ENCODE measurements at places on chromosomes 7 and 10.
A peak's percentile ranks its signal among the peaks of the same experiment; 100 is the strongest.

GRCh38 chr7:963236-964078, 9.0 kb upstream of the ADAP1 start:
- DNase-seq, result no peak

GRCh38 chr7:105164751-105165150, 150.7 kb downstream of the KMT2E start:
- no peak for DNase-seq

GRCh38 chr10:101569622-101570427, 18.2 kb downstream of the POLL start:
- DNase-seq, result peak; percentile 15

DNA sequence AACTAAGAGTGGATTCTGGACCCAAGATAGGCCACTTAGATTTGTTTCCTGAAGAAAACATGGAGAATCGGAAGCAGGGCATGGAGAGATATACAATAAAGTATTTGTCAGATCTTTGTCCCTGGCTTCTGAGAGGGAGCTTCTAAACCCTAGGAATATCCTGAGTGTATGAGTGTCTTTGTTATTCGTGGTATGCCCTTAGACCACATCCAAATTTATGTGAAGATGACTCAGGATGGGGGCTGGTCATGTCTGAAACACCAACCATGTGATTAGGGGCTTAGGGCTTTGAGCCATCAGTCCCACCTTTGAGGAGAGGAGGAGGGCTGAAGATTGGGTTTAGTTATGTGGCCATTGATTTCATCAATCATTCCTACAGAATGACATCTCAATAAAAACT, 69.7 kb upstream of the PLPP4 start:
- no peak for DNase-seq
